Skeletal muscle tissue (tissue), 5 donors: ENCODE measurements at places on chromosomes 6 and 20. TPM values are rescaled to one million over a fixed set of nuclear protein-coding genes. Genes with fewer than 3 reads are reported as not detected.

Gene DDO
- 4.7 TPM for total RNA-seq

Gene PSORS1C2
- not detected for total RNA-seq

Gene LAMA4
- total RNA-seq: 248 TPM

Gene PCSK2
- 0.52 TPM for total RNA-seq

Gene C6orf132
- under 0.01 TPM for total RNA-seq

Gene TCF19
- 8.4 TPM for total RNA-seq

Gene DOK5
- 31.3 TPM for total RNA-seq

Gene LGSN
- not detected for total RNA-seq

Gene EYA2
- total RNA-seq: 1.0 TPM
